Esophagus muscularis mucosa (tissue), 4 donors: ENCODE measurements at places on chromosomes 3 and 15.

DNA sequence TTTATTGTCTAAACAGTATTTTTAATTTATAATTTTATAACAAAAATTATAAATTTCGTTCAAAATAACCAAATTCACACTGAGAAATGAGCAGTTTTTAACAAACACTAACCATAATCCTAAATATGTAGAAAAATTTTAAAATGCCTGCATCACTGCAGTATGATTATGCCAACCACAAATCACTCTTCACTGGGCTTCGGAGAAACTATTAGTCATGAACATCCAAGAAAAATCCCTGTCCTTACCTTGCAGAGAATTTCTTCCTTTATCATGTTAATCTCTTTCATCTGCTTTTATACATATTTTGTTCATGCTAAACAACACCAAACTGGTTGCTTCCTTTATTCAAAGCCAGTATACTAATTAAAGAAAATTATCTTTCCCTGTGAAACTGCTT lies 511.0 kb upstream of the ALCAM start:
- no peak for DNase-seq

DNA sequence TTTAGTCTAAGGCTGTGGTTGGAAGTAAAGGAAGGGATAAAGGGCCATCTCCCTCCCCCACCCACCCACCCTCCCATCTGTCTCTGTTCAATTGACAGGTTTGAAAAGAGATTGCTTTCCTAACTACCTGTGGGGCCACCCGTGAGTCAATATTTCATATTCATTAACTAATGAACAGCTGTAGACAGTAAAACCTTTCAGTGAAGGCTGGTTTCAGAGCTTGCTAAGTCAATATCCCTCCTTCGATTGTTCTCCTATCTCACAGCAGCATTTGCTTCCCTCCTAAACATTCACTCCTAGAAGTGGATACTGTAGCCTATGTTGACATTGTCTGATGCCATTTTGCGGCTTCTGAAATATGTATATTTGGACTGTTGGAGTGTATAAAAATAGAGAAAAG lies 85.9 kb upstream of the SYNPR start:
- no peak for DNase-seq

GRCh38 chr3:192068464-192069254 lies 607.7 kb downstream of the PYDC2 start:
- no peak for DNase-seq

GRCh38 chr3:49785565-49786356 lies 581 bp downstream of the IP6K1 start:
- DNase-seq = peak; percentile 95

- DNase-seq = no peak
These were observed 28.5 kb downstream of the FBLN2 start for GRCh38 chr3:13577181-13578121.

- no peak for DNase-seq
These were observed at the start of gene KCNH8 for GRCh38 chr3:19147905-19148767. TSS of gene KCNH8 (plus strand) at chr3:19148510. CDS start at chr3:19148720, 210 bp downstream.

- DNase-seq = no peak
These were observed 140.2 kb downstream of the ITPR1 start for GRCh38 chr3:4633078-4634004.

- no peak for DNase-seq
These were observed 71.6 kb downstream of the FEM1B start for GRCh38 chr15:68349151-68349550.

- DNase-seq = no peak
These were observed 77.3 kb downstream of the RORA start for GRCh38 chr15:61151791-61152190.

GRCh38 chr15:68224108-68224507 lies 5.4 kb downstream of the CLN6 start:
- peak; percentile 24 for DNase-seq

GRCh38 chr15:31390777-31391486 lies 64.3 kb downstream of the KLF13 start:
- DNase-seq = peak; percentile 82

- no peak for DNase-seq
These were observed 27.0 kb downstream of the GPR156 start for GRCh38 chr3:120258009-120258408.

GRCh38 chr3:97827741-97828471 lies 6.1 kb downstream of the CRYBG3 start:
- no peak for DNase-seq

GRCh38 chr15:37037071-37037655 lies 63.2 kb downstream of the MEIS2 start:
- no peak for DNase-seq

- DNase-seq = no peak
These were observed 32.9 kb downstream of the TBC1D2B start for GRCh38 chr15:78044407-78045155.

DNA sequence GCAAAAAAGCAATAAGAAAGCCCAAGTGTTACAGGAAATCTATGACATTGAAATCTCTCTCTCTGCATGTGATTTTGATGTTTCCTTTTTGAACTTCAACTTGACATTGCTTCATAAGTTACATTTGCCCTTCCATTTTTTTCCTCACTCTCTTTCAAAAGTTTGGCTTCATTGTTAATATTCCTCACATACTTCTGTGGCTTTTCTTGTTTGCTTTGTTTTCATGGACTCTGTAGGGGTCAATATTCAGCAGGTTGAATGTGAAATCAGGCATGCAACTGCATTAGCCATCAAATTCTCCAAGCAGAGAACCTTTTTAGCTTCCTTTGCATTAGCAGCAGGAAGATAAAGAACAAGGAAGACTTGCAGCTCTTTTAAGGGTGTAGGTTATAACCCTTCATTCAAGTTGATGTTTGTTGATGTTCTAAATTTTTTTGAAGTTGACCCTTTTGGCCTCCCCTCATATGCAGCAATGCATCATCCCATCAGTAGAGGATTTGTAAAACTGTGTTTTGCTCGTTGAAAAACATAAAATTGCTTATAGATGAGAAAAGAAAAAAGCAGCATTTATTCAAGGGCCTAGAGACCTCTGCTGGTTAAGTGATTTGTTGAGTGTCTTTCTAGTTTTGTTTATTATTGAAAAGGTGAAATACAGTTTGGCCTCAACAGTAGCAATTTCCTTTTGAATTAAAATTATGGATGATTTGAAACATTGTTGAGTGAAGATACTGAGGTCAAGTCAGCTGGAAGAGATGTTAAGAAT lies 211.4 kb downstream of the IL5RA start:
- no peak for DNase-seq

DNA sequence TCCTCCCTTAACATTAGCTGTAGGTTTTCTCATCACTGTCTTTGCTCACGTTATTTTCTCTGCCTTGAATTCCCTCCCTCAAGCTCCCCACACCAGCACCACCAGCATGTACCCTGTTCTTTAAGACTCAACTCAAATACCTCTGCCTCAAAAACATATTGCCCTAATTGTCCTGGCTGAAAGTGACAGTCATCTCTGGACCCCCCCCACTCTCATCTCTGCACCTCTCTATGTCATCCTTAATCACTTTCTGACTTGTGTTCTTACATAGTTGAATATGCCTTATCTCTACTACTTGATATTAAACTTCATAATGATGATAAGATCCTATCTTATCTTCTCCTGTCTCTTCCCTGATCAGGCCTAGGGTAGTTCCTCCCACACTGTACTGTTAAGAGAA lies 345.2 kb upstream of the TPRG1 start:
- DNase-seq = no peak

GRCh38 chr15:38941399-38941953 lies 376.9 kb upstream of the RASGRP1 start:
- DNase-seq = no peak

DNA sequence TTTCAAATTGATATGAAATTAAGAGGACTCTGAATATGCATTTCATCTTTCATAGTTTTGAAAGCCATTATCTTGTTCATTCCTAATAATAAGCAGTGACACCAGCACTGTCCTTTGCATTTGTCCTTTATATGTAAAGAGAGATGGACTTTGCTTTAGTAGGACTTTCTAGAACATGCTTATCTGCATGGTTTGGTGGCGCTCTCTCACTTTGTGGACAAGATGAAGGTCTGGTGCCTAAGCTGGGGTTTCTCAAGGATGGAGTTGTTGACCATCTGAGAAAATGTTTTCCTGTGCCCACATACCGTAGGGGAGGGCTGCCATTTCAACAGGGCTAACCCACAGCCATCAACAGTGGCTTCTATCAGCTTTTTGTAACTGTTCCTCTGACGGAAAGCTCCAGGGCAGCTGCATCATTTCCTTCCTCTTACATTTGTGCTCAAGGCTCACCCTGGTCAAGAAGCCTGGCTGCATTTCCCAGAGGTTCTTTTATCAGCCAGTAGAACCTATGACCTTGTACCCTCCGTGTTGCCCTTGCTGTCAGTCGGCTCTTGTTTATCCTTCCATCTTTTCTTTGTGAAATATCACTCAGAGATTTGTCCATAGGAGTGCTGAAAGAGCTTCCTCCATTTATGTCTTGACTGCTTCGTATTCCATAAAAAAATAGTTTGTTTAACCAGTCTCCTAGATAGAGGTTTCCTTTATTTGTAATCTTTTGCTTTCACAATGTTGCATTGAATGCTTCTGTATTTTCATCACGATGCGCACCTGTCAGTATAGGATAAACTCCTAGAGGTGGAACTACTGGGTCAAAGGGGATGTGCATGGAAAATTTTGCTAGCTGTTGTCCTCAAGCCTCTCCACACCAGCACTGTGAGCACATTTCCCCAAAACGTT lies 44.6 kb downstream of the ABHD2 start:
- no peak for DNase-seq

DNA sequence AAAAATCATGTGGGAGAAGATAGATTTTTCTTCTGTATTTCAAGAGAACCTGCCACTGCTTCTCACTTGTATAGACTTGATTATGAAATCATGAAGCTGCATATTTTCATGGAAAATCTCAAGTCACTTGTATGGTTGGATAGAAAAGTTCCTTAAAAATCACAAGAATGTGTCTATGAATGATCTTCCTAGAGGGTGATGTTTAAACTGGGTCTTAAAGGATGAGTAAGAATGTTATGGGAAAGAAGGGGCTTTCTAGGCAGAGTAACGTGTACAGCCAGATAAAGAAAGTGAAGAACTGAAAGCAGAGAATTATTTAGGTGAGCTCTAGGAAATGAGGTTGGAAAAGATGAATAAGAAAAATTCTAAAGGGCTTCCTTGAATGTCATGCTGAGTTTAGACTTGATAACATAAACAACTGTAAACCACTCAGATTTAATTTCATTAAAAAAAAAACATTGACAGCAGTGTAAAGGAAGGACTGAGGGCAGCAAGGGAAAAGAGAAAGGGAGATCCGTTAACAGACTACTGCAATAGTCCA lies 5.0 kb downstream of the CD47 start:
- DNase-seq = no peak

DNA sequence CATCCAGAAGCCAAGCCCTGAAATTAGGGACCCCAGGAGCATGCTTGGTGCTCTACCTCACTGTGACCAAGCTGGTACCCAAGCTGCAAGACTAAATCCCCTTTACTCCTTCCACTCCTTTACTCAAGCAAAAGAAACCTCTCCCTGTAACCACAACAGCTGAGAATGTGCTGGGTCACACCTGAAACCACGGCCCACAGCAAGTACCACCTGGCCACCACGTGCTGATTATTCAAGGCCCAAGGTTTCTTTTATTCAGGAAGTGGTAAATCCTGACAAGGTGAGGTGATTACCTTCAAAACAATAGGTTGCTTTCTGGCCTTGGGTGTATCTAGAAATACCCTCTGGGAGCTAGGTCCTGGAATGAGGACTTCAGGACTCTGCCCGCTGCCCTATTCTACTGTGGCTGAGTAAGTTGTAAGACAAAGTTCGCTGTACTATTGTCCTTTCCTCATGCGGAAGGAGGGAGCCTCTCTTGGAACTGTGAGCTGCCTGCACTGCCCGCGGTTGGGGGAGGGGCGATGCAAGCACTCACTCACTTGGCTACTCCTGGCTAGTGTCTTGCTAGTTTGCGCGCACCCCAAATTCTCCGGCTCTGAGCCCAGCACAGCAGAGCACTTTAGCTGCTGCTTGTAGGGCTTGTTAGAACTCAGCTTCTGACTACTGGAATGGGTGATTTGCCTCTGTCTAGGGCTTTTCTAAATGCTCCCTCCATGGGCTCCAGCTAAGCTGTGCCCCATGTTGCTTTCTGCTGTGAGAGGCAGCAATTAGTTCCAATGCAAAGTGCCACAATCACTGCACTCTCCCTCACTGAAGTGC lies 487.1 kb upstream of the CNTN3 start:
- DNase-seq = no peak

GRCh38 chr3:32821686-32822296 lies 4.0 kb downstream of the TRIM71 start:
- no peak for DNase-seq

DNA sequence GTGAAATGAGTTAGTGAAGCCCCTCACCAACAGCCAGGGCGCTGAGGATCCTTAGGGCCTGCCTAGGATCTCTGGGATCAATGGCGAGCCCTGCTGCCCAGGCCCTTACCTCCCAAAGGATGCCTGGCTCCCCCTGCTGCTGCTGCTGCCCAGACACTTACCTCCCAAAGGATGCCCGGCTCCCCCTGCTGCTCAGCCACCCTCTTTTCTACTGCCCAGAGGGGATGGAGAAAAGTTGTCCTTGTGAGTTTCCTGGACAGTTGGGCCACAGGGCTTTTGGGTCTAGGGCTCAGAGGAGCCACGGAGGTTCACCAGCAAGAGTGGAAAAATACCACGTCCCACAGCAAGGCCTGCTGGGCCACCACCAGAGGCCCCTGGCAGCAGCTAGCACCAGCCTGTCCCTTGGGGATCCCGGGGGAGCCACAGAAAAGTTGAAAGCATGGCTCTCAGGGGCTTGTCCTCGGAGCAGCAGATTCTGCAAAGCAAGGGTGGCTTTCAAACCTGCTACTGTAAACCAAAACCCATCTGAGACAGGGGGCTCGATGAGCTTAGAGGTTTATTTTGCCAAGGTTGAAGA lies 59.4 kb downstream of the SLC6A6 start:
- no peak for DNase-seq

DNA sequence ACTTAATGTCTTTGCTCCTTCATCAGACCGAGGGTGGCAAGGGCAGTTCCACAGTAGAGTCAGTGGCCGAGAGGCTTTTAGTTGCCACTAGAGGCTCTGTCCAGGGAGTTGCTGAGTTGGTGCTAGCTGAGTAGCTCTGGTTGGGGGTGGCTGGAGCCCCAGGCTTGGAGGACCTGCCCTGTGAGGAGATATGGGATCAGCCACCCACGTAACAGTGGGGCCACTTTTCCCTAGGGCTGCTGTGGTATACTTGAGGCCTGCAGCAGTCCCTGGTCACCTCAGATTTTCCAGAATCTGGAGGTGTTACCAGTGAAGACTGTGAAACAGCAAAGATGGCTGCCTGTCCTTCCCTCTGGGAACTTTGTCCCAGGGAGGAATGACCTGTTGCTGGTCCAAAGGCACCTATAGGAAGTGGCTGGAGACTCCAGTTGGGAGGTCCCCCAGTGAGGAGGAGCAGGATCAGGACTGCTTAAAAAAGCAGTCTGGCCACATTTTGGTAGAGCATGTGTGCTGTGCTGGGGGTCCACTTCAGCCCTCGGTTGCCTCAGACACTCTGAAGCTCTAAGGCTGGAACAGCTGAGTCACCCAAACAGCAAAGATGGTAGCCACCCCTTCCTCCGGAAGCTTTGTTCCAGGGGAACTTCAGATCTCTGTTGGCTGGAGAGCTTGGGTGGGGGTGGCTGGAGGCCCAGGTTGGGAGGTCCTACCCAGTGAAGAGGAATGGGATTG lies 72.9 kb downstream of the AKAP13 start:
- no peak for DNase-seq
